ENCODE measurements at places on chromosomes 6 and 20.

- DNase-seq = peak; percentile 82
Measured at GRCh38 chr20:45752746-45753145, 30.6 kb downstream of the SPINT4 start.

DNA sequence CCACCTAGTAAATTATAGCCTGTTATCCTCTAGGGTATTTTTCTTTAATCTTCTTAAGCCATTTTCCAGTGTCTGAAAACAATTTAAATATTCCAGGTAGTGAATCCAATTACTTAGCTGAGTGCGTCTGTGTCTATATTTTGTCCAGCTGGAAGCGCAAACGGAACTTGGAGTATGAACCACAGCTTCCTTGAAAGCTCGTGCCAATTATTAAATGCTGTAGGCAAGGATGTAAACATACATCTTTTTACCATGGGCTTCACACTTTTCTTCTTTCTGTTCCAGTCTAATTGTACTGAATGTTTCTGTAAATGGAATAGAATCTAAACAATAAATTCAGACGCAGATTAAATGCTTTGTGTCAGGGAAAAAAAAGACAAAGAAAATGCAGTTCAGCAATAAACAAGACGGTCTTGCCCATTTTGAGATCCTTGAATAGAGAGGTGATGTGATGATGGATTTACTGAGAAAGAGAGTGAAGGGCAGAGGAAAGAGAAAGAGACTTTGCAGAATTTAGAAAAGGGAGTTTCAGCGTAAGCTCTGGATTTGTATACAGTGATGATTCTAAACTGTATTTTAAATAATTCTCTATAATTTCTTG lies 1.9 kb downstream of the PLCB1 start:
- DNase-seq = peak; percentile 6

DNA sequence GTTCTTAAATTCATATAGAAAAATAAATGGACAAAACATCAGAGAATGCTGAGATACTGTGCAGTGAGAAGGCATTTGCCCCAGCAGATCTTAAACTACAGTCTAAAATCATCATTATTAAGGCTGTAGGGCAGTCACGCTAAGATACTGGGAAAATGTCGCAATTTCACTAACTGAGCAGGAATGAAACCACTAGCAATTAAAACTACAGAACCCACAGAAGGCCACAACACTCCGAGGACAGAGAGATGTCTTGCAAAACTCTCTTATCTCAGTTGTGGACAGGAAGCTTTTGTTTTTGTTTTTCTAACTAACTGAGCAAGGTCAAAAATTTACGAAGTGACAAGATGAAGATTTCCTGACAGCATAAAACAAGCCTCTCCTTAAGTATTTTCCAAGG lies 18.2 kb downstream of the GNAS-AS1 start:
- DNase-seq = peak; percentile 11

GRCh38 chr6:40517654-40518053 lies 69.5 kb downstream of the LRFN2 start:
- DNase-seq = no peak

DNA sequence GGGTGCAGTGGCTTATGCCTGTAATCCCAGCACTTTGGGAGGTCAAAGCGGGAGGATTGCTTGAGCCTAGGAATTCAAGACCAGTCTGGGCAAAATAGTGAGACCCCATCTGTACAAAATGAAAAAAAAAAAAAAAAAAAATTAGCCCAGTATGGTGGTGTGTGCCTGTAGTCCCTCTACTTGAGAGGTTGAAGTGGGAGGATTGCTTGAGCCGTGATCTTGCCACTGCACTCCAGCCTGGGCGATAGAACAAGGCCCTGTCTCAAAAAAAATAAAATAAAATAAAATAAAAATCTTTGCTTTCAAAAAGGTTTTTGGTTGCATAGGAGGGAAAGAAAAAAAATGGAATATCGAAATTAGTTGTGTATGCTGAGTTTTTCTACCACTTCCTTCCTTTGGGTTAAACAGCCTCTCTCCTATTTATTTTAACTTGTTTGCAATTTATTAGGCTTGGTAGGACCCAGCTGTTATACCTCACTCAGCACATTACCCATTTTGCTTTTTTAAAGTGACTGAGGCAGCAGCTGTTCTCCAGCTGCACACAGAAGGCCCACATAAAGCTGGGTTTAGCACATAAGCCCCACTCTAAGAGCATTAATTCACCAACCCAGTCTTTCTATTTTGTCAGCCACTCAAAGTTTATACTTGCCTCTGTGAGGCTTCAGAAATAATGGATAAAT lies 152.3 kb downstream of the ZFAND3 start:
- no peak for DNase-seq

- DNase-seq = no peak
Measured at GRCh38 chr20:47586649-47587294, 85.1 kb downstream of the NCOA3 start.

GRCh38 chr6:156883497-156884252 lies 106.5 kb downstream of the ARID1B start:
- DNase-seq = peak; percentile 67

- no peak for DNase-seq
Measured at GRCh38 chr6:74518035-74518434, 687.8 kb downstream of the COL12A1 start.

GRCh38 chr20:23776067-23776771 lies 25.5 kb upstream of the CST1 start:
- no peak for DNase-seq
